ENCODE measurements at places on chromosomes 4 and X.
A peak's percentile ranks its signal among the peaks of the same experiment; 100 is the strongest.

- DNase-seq = peak; percentile 96
Observed at GRCh38 chr4:47145630-47146029, 114.3 kb downstream of the GABRB1 start.

- peak; percentile 5 for DNase-seq
Observed at GRCh38 chrX:3550160-3550751, 163.2 kb downstream of the PRKX start.

- DNase-seq = no peak
Observed at GRCh38 chrX:47191806-47192401, 1.7 kb upstream of the UBA1 start.

GRCh38 chr4:788636-789297 is 37.2 kb downstream of the CPLX1 start:
- DNase-seq = no peak

GRCh38 chrX:22730542-22730941 is 269.2 kb upstream of the DDX53 start:
- DNase-seq = no peak

GRCh38 chr4:11301075-11301660 is 127.5 kb downstream of the HS3ST1 start:
- no peak for DNase-seq

GRCh38 chrX:115679460-115679859 is 118.5 kb downstream of the PLS3 start:
- peak; percentile 33 for DNase-seq

GRCh38 chrX:33465137-33465536 is 253.8 kb upstream of the DMD start:
- DNase-seq = no peak

- no peak for DNase-seq
Observed at GRCh38 chrX:138711399-138712347, at the start of gene FGF13. TSS of gene FGF13 (minus strand) at chrX:138711717. CDS start at chrX:138711003, 714 bp downstream.

DNA sequence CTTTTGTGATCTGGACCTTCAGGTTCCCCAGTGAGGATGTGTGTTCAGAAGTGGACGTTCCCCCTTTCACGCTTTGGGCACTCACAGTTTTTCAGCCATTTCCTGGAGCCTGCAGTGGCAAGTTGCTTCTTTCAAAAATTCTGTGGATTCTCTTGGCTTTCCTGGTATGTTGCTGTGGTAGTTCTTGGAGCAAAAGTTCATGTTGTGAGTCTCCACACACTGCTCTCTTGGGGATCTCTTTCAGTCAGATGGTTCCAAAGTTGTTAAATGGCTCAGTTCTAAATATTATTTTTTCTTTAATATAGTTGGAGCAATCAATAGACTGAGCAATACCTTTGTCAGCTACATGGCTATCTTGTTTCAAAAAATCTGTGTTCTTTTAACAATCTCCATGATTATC is 28.5 kb upstream of the BANK1 start:
- DNase-seq = no peak

DNA sequence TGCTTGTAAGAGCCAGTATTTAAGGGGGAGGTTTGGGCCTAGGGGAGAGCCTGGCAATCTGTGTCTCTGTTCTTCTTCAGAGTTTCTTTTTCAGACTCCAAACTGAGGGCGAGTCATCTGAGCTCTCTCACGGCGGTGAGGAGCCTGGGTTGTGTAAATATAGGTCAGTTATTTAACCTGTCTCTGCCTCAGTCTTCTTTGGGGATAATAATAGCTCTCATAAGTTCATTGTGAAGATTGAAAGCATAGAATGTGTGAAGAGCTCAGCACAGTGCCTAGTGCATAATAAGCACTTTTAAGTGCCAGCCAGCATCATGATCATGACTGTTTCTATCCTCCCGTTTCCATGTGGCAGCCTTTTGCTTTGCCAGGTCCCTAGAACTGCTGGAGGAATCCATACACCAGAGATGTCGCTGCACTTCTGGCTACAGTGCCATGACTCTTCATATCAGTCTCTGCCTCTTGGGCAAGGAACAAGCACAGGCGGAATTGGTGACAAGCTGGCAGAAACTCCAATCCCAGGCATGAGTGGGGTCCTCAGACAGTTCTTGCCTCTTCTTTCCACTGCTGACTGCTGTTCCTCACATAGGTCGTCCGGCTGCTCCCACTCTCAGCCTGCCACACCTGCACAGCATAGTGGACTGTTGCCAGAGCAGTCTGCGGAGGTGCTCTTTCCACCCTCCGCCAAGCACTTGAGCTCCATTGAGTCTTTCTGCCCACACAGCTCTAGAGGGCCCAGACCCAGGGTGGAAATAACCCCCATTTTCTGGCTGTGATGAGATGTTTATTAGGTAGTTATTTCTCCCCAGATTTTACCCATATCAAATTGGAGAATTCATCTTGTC is 103.7 kb upstream of the MAML3 start:
- peak; percentile 57 for DNase-seq

GRCh38 chr4:181146051-181146450 is 1097.2 kb upstream of the TENM3 start:
- DNase-seq = no peak

DNA sequence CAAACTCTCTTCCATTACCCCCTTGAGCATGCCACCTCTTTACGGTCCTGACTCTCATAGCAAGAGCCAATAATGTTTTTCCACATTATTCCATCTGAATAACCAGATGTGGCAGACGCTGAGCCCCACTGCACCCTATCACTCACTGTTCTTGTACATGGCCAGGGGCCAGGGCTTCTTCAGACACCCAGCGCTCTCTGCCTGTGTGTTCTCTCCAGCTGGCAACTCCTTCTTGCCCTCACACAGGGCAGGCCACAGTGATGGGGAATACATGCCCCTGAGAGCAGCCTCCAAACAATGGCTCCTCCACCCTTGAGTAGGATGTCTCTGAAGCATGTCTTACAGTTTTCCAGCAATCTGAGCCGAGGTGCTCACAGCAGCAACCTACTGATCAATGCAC is 50.8 kb upstream of the STIM2 start:
- DNase-seq = no peak

GRCh38 chr4:70984589-70984988 is 8.9 kb upstream of the DCK start:
- DNase-seq = no peak

DNA sequence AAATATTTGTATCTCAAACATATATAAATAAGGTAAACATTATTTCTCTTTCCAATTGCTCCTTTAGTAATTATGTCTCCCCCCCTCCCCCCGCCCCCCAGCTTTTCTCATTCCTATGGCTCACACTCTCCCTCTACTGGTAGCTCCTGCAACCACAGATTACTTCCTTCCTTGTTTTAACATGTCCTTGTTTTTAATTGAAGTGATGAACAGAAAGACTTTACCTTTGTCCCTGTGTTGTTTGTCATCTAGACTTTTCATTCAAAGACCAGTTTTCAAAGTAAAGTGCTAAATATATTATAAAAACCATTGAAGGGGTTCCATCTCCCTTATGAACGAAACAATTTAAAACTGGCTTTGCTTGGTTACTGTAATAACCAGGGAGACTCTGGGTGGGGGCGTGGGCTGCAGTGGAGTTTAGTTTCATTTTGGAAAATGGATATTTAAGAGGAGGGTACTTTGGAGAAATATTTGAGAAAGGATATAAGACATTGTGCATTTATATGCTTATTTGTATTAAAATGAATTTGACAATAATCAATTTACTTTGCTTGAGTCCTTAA is 352.9 kb downstream of the RAPGEF2 start:
- peak; percentile 38 for DNase-seq

GRCh38 chr4:136369073-136369472 is 1163.2 kb downstream of the PCDH18 start:
- no peak for DNase-seq

- DNase-seq = no peak
Observed at GRCh38 chr4:17436750-17437090, 75.2 kb downstream of the QDPR start.

DNA sequence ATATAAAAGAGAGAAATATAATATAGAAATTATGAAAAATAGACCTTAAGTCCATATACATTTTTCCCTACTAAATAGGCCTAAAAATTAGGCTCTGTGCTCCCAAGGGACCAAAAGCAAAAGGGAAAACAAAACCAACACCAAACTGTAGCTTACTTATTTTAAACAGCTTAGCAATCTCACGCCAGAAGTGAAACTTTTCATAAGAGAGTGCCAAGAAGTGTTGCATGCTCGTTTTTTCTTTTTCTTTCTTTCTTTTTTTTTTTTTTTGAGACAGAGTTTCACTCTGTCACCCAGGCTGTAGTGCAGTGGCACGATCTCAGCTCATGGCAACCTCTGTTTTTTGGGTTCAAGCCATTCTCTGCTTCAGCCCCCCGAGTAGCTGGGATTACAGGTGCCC is 250.4 kb downstream of the TMA16 start:
- no peak for DNase-seq

DNA sequence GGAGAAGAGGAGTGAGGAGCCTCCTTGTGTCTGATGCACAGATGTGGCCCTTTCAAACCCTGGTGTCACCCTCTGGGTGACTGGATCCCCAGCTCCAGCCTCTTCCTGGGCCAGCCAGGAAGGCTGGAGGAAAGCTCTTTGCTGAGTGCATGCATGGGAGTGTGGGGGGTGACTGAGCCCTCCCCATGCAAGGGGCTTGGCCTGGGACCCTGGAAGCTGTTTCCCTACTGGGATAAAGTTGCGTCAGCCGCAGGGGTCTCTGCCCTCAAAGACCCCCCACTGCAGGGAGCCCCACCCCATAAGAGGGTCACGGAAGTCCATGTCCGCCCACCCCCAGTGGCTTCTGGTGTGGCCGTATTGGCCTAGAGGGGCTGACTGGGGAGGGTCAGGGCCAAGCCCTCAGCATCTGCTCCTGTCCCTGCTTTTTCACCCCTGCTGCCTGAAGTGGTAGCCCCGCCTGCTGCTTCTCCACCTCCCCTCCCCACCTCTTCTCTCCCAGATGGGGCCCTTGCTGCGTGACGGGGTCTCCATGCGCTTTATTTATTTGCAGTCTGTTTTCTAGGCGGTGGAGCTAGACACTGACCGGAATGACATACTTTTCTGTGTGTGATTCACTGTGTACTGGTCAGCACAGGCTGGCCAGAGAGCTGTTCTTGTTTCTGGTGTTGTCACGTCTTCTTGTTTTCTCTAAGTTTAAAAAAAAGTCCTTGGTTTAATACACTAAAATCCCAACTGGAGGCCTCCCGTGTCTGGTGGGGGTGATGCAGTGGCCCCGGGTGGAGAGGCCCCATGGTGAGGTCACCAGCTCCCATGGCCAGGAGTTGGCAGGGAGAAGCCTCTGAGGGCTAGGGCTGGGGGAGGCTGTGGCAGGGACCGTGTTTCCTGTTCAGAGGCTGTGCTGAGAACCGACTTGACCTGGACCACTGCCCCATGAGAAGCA is 3.6 kb downstream of the SMIM10L2A start:
- peak; percentile 2 for DNase-seq

- no peak for DNase-seq
Observed at GRCh38 chrX:119389871-119390501, 9.2 kb upstream of the SLC25A43 start.
